ENCODE measurements at places on chromosomes 5 and 9.

DNA sequence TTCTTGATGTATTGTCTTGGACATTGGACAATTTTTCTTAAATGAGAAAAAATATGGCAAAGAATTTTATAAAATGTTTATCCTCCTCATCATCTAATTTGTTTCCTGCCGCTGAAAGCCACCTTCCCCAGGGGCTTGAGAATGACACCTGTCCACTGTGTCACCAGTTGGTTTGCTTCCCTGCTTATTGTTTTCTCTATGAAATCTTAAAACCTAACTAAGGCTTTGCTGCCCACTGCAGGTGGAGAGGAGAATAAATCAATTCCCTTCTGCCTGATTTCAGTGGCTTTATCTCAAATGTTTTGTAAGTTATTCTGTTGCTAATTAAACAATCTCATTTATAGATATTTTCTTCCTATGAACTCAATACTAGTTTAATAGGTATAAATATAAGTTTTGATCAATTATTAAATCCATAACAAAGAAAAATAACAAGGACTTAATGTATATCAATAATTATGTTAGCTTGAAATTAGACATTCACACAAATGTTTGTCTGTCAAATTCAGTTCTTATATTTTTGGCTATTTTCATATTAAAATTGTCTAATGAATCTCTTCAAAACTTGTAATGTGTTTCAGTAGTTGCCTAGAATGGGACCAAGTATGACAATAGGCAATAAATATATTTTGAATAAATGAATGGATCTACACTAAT is 822.5 kb downstream of the PTPRD start:
- H3K27me3 ChIP-seq = no peaks in the 10 kb centered on the region
- no peak overlapping the region for H3K4me3 ChIP-seq
- H3K36me3 ChIP-seq = no peaks in the 10 kb centered on the region
- no peaks in the 10 kb centered on the region for H3K4me1 ChIP-seq

GRCh38 chr9:10041726-10042229 is 571.0 kb downstream of the PTPRD start:
- H3K36me3 ChIP-seq = no peaks in the 10 kb centered on the region
- no peaks in the 10 kb centered on the region for H3K27me3 ChIP-seq
- no peaks in the 10 kb centered on the region for H3K4me1 ChIP-seq
- no peak overlapping the region for H3K4me3 ChIP-seq
- DNase-seq = peak; percentile 8

- no peaks in the 10 kb centered on the region for H3K4me1 ChIP-seq
- no peak overlapping the region for H3K4me3 ChIP-seq
- no peaks in the 10 kb centered on the region for H3K27me3 ChIP-seq
- H3K27ac ChIP-seq = no peak overlapping the region
- H3K36me3 ChIP-seq = no peaks in the 10 kb centered on the region
- no peak for DNase-seq
Observed at GRCh38 chr5:151288180-151288579, 15.4 kb downstream of the SLC36A3 start.

DNA sequence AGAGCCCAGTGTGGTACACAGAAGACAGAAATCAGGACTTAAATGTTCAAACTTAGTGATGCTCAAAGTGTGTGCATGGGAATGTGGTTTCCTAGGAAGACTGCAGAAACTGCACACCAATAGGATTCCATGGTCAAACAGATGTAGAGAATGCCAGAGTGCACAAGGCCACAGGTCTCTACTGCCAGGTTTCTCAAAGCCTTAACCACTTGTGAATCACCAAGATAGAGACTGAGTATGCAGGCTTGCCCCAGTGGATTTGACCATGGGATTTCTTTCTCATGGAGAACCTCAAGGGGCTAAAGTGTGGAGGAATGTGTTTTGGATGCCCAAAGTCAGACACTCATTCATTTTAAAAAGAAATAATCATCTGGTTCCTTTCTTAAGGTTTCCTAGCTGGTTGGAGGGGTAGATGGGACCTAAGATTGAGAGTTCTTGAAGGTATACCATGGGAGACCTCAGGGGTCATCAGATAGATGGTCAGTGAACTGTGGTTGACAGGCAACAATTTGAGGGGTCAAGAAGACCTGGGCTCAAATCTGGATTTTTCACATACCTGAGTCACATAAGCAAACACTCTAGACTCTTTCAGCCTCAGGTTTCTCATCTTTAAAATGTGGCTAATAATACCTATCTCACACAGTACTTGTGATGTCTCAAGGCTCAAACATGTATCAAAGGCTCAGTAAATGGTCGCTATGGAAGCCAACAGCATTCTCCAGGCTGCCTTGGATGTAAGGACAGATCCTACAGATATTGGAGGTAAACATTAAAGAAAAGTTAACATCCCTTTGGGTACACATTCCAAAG is 81.1 kb downstream of the BOD1 start:
- no peak for DNase-seq
- no peaks in the 10 kb centered on the region for H3K27me3 ChIP-seq
- no peak overlapping the region for H3K4me3 ChIP-seq
- no peaks in the 10 kb centered on the region for H3K36me3 ChIP-seq
- no peak overlapping the region for H3K27ac ChIP-seq

DNA sequence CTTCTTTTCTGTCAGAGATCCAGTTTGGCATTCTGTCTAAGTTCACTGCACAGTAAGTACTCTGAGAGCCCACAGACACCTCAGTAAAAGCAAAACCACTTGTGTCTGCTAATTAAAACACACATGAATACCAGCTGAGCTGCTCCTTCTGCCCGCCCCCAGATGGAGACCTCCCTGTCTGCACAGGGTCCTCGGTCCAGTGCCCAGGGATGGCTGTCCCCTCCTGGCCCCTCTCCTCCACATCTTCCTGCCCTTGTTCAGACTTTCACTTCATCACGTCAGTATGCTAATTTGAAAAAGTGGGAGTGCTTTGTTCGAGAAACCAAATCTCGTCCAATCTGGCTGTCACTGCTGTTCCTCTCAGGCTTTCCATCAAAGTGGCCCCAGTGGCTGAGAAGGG is 43.5 kb downstream of the LIX1 start:
- H3K27me3 ChIP-seq = no peaks in the 10 kb centered on the region
- H3K4me1 ChIP-seq = peaks cover 31% of the 10 kb centered on the region
- peak overlapping the region; percentile 38 for H3K27ac ChIP-seq
- no peak overlapping the region for H3K4me3 ChIP-seq

DNA sequence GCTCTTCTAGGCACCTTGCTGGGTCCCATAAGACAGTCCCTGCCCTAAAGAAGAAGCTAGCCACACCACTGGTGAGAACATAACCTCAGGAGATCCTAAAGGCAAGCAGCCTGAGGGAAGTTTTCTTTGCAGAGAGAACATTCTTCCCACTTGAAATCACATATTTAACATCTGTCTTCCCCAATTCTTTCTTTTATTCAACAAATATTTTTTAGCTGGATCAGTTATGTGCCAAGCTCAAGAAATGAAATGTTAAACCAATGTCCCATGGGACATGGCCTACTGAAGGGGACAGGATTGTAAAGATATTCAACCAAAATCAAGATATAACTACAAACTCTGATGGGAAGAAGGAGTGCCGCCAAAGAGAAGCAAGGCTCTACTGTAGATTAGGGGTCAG is 36.5 kb downstream of the FOXI1 start:
- H3K4me1 ChIP-seq = no peaks in the 10 kb centered on the region
- DNase-seq = no peak
- H3K4me3 ChIP-seq = no peak overlapping the region
- no peak overlapping the region for H3K27ac ChIP-seq

GRCh38 chr9:117247266-117247665 is 167.6 kb downstream of the ASTN2 start:
- H3K4me1 ChIP-seq = no peaks in the 10 kb centered on the region
- no peak overlapping the region for H3K4me3 ChIP-seq
- H3K27me3 ChIP-seq = no peaks in the 10 kb centered on the region
- H3K36me3 ChIP-seq = no peaks in the 10 kb centered on the region
- H3K27ac ChIP-seq = no peak overlapping the region
- peak; percentile 10 for DNase-seq

DNA sequence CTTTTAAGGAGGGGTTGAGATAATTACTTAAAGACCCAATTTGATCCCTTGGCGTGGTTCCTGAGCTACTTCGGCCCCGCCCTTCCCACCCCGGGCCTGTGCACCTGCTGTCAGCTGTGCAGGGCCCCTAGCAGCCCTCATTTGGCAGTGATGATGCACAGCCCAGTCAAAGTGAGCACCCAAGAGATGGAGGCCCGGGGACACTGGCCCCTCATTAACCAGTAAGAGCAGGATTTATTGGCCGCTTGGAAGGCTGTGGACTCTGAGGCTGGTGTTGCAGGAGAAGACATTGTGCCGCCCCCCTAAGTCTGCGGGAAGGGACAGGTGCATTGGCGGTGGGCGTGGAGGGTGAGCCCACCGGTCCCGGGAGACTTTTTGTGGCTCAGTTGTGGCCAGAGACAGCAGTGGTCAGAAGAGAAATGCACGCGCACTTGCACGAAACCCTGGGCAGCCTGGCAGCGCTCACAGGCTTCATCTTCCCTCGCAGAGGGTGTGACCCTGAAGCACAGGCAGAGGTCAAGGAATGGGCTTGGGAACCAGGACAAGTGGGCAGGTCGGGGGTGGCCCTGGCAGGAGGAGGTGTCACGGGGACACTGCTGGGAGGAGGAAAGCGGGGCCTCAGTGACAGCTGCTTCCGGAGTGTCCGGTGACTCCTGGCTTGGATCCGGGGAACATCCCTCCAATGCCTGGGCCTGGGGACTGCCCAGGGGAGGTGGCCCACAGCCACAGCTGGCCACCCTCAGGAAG is 74.0 kb upstream of the RXRA start:
- DNase-seq = no peak
- H3K4me1 ChIP-seq = no peaks in the 10 kb centered on the region
- H3K4me3 ChIP-seq = no peak overlapping the region

DNA sequence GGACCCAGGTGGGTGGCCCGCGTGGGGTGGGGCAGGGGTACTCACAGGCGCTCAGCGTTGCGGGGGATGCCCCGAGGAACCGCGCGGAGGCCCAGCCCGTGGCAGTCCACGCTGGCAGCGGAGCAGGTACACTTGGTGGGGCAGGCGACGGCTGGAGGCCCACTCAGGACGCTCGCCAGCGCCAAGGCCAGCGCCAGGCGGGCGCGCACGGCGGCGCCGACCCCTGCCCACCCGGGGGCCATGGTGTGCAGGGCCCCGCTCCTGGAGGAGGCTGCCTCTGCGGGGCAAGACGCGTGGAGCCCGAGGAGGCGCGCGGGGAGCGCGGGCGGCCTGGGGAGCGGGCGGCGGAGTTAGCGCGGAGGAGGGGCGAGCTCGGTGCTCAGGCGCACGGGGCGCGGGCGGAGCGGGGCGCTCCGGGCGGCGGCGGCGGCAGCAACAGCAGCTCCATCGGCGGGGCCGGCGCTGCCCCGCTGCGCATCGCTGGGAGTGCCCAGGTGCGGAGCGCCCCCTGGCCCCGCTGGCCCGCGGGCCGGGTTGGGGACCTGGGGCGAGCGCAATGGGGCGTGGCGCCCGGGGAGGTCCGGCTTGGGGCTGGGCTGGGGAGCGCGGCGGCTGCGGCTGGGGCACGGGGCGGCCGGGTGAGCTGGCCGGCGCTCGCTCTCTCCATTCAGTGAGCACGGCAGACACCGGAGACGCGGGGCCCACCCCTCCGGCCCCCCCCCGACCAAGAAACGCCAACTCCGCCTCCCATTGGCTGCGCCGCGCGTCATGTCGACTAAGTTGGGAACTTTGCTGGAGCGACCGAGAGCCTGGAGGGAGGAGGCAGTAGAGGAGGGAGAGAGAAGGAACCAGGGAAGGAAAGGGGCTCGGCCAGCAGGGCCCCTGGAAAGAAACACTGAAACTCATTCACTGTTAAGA is at the start of gene SLIT3:
SLIT3 (minus strand) TSS at position 672 of the 918 bp plus-strand sequence; CDS start at position 242, 430 bp downstream.
- H3K4me1 ChIP-seq = peaks cover 8% of the 10 kb centered on the region
- DNase-seq = peak; percentile 93
- no peaks in the 10 kb centered on the region for H3K27me3 ChIP-seq
- H3K27ac ChIP-seq = peak within 1 kb of the TSS; percentile 30

DNA sequence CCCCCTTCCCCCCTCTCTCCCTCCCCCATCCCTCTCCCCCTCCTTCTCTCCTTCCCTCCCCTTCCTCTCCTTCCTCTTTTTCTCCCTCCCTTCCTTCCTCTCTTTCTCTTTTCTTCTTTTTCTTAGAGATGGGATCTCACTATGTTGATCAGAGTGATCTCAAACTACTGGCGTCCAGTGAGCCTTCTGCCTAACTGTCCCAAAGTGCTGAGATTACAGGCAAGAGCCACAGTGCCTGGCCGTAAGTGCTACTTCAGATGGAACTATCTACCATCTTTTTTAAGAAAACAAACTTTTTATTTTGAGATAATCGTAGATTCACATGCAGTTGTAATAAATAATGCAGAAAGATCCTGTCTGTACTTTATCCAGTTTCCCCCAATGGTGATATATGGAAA is 6.3 kb downstream of the RCL1 start:
- no peaks in the 10 kb centered on the region for H3K27me3 ChIP-seq
- peaks cover 13% of the 10 kb centered on the region for H3K4me1 ChIP-seq
- no peak overlapping the region for H3K27ac ChIP-seq
- H3K4me3 ChIP-seq = no peak overlapping the region

- no peak overlapping the region for H3K27ac ChIP-seq
- peaks cover 10% of the 10 kb centered on the region for H3K4me1 ChIP-seq
- H3K4me3 ChIP-seq = no peak overlapping the region
- H3K36me3 ChIP-seq = no peaks in the 10 kb centered on the region
- no peak for DNase-seq
Observed at GRCh38 chr5:41325074-41325473, 111.7 kb upstream of the C6 start.

GRCh38 chr5:83375049-83375745 is 96.3 kb upstream of the VCAN start:
- peaks cover 7% of the 10 kb centered on the region for H3K4me1 ChIP-seq
- no peak overlapping the region for H3K4me3 ChIP-seq
- H3K27ac ChIP-seq = no peak overlapping the region

DNA sequence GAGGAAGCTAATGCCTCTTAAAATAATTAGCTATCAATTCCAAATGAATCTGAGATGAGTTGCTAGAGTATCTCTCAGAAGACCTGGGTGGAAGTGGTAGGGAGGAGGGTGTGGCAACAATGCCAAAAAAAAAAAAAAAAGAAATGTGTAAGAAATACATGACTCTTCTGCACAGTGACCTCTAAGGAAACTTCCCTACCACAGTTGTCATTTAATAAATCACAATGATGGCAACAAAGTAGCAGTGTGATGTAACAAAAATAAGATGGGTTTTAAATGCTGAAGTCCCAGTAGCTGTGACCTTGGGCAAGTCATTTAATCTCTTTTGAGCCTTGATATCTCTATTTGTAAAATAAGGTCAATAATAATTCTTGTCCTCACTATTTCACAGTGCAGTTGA is 7.2 kb downstream of the FOXD1 start:
- H3K27ac ChIP-seq = no peak overlapping the region
- no peak overlapping the region for H3K4me3 ChIP-seq
- H3K4me1 ChIP-seq = no peaks in the 10 kb centered on the region
- H3K27me3 ChIP-seq = peaks cover 99% of the 10 kb centered on the region
- DNase-seq = no peak

DNA sequence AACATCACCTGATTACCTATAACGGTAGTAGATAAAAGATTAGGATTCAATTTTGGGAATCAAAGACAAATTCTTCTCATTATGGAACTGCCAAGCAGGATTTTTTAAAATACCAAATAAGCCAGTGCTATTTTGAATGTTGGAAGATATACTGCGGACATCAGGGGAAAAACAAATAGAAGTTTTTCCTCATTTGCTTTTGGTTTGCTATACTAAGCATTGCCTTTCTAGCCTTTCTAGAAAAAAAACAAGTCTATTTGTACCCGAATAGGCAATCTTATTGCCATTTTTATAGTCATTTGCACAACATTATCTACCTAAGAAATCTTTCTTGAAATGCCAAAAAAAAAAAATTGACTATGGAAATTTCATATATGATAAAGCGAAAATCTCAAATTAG is 379.5 kb downstream of the CDH10 start:
- H3K4me3 ChIP-seq = no peak overlapping the region
- H3K27me3 ChIP-seq = no peaks in the 10 kb centered on the region
- no peak overlapping the region for H3K27ac ChIP-seq

- no peak for DNase-seq
- H3K4me3 ChIP-seq = no peak overlapping the region
- no peak overlapping the region for H3K27ac ChIP-seq
- H3K27me3 ChIP-seq = no peaks in the 10 kb centered on the region
- no peaks in the 10 kb centered on the region for H3K36me3 ChIP-seq
Observed at GRCh38 chr5:165538065-165538464, 2032.6 kb downstream of the MAT2B start.

Measured in cardiac muscle cell (in vitro differentiated cells and primary cell).